ENCODE measurements at places on chromosomes 2 and 18. TPM values are rescaled to one million over a fixed set of nuclear protein-coding genes. Genes with fewer than 3 reads are reported as not detected.

The LIPT1 gene
- total RNA-seq, result 8.1 TPM

The SLC5A7 gene
- total RNA-seq, result 0.22 TPM

The FBXO36 gene
- total RNA-seq, result 2.8 TPM

The SALL3 gene
- total RNA-seq, result not detected

Measured in muscle of leg (tissue), 16 donors.